ENCODE measurements at places on chromosomes 4 and X.

DNA sequence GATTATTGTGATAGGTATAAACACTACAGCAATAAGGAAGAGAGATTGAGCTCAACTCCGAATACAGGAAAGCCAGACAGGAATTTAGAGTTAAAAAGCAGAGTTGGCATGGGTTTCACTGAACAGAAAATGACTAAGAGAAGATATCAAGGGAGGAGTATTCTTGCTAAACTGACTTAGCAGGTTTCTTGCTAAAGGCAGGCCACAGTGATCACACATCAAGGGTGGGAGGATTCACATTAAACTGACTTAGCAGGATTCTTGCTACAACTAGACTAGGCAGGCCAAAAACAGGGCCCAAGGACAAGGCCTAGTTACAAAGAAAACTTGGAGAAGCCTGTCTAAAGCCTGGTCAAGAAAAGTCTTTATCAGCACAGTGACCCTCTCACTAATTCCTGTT, 195.1 kb downstream of the MAGEB5 start:
- DNase-seq: no peak

DNA sequence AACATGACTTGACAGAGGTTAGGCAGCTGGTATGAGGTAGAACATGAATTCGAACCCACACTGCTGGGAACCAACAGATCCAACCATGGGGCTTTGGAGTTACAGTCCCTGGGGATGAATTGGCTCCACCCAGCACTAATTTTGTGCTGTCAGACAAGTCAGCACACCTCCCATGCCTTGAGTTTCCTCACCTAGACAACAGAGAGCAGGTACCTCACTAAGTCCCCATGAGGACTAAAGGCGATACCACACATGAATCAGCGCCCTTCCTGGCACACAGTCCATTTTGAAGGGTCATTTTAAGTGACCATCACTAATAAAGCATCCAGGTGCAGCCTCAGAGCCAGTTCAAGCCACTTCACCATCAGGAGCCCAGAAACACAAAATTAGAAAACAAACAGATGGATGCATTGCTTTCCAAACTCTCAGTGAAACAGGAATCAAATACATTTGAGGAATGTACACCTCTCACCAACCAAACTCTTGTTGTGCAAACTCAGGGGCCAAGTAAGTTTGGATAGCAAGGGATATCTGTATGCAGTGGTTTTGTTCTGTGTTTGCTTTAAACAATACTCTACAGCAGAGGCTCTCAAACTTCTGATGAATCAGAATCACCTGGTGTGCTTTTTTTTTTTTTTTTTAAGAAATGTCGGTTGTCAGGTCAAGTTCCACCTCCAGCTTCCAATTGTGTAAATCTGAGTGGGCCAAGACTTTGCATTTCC, 10.1 kb downstream of the IDS start:
- no peak for DNase-seq

- DNase-seq: no peak
Measured at GRCh38 chr4:53267026-53267425, 98.8 kb downstream of the SCFD2 start.

DNA sequence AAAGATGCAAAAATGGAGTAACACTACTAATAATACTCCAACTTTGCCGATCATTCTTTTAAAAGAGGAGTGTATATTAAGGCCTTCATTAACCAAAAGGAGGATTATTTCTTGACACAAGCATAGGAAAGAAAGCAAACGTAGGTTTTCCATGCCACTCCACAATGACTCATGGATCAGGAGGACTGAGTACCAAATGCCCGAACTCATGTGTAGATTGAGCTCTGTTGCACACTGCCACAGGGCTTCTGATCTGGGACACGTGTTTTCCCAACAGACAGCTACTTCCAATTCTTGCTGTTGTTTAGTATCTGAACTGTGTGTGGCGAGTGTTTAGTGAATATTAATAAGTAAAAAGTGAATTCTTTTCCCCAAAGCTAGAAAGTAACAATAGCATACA, 131.2 kb downstream of the LDB2 start:
- DNase-seq: no peak

DNA sequence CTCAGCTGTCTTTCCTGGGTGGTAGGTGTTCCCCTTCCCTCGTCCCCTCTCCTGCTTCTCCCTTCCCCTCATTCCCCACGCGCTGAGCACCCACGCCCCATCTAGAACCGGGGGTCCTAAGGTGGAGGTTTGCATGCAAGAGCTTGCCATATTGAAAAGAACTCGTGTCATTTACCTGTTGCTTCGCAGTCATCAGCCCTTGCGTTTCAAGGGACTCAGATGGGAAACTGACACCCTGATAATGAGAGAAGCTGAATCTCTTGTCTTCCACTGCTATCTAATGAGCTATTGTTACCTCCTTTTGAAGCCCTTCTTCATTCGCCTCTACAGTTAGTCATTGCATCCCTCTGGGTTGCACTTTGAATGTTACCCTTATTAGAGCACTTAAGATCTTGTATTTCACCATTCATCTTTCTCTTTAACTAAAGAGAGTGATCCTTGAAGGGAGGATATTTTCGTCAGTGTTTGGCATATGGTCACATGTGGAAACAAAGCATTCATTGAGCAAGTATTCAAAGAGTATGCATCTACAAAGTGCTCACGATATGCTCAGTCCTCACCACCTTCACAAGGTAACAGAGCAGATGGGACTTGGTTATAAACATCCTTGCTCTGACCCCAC, 25.7 kb downstream of the ARL9 start:
- no peak for DNase-seq
